ENCODE measurements at places on chromosomes 1 and 21.

GRCh38 chr1:210598135-210598652 lies 269.5 kb downstream of the HHAT start:
- no peak for DNase-seq

DNA sequence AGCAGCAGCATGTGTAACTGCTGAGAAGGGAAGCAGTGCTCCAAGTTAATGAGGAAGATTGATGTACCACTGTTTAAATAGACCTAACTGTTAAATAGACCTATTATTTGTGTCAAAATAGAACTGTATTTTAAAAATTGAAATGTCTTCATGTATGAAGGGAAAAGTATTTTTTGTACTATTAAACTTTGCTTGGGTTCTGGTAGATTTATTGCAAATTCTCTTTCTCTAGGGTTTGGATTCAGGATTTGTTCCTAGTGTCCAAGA lies 128.3 kb downstream of the OSBPL9 start:
- DNase-seq, result no peak

GRCh38 chr1:85398391-85399064 lies 66.4 kb downstream of the DDAH1 start:
- no peak for DNase-seq

- DNase-seq, result no peak
Measured at GRCh38 chr1:20590306-20590777, 1.4 kb downstream of the CDA start.

DNA sequence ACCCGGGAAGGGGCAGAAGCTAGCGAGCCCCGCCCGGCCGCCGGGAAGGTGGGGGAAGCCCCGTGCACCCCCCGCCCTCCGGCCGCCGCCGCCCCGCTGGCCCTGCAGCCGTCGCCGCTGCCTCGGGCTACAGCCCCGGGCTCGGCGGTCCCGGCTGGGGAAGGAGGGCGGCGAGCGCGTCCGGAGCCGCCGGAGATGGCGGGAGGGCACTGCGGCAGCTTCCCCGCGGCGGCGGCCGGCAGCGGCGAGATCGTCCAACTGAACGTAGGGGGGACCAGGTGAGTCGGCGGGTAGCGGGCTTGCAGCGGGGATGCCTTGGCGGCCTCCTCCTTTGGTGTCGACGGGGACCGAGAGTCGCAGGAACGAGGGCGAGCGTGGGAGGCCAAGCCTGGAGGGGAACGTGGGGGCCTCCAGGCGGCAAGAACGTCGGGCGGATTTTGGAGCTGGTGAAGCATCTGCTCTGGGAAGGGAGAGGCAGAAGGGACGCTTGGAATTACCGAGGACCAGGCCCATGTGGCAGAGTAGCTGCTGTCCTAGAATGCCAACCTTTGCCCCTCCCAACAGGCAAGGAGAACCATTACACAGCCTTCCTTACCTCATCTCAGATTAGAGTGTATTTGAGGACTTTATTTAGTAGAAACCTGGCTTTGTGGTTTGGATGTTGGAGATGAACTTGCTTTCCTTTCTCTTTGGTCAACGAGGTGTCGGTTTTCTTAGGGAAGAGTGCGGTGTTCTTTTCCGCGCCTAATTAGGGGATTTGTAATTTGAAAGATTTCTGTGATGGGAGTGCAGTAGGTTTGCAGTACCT lies 591 bp downstream of the KCTD3 start:
- DNase-seq, result peak; percentile 1

DNA sequence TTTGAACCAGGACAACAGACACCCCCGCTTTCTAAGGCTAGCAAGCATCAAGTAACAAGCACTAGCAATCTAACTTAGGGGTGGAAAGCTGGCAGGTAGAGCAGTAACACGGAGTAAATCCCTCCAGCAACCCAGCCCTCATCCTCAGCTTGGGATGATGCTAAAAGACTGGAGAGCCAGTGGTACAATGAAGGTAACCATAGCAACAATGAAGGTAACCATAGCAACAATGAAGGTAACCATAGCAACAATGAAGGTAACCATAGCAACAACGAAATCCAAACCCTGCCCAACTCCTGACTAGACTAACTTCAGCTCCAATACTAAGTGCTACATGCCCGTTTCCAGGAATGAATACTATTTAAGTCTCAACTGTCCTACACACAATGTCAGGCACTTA lies 22.2 kb upstream of the EIF4G3 start:
- DNase-seq, result no peak

GRCh38 chr21:15240848-15241247 lies 176.0 kb upstream of the NRIP1 start:
- no peak for DNase-seq

GRCh38 chr1:110700767-110701166 lies 26.0 kb upstream of the KCNA3 start:
- no peak for DNase-seq

- DNase-seq, result no peak
Measured at GRCh38 chr21:38082936-38083485, 166.8 kb upstream of the KCNJ6 start.

GRCh38 chr1:19043579-19044443 lies 87.3 kb upstream of the IFFO2 start:
- DNase-seq, result no peak

- DNase-seq, result no peak
Measured at GRCh38 chr1:192438737-192439136, 121.9 kb downstream of the RGS21 start.

DNA sequence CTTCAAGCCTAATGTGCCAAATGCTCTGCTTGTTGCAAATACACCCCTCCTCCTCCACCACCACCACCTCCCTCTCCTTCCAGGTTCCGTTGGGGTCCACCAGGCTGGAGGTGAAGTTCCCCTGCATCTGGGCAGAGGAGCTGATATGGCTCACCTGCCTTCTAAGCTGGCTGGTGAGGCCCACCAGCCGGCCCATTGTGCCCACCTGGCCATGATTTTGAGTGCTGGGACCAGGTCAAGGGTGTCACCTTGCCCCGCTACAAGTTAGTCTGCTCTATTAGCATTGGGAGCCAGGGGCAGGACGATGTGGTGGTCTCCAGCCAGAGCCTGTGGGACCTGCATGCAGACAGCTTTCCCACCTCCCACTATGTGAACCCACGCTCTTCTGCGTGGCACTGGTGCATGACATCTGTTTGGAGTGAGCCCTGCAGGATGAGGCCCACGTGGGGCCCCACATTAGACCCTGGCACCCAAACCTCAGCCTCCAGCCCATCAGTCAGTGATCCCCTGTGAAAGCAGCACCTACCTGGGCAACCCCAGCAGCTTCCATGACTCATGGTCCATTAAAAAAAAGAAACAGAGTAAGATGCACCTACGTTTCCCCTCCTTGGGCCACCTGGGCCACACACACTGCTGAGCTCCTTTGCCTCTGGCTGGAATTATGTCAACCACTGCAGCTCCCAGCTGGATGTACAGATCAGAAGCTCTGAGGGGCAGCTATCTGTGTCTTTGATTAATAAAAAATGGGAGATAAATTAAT lies 15.6 kb upstream of the CDCP2 start:
- DNase-seq, result no peak

DNA sequence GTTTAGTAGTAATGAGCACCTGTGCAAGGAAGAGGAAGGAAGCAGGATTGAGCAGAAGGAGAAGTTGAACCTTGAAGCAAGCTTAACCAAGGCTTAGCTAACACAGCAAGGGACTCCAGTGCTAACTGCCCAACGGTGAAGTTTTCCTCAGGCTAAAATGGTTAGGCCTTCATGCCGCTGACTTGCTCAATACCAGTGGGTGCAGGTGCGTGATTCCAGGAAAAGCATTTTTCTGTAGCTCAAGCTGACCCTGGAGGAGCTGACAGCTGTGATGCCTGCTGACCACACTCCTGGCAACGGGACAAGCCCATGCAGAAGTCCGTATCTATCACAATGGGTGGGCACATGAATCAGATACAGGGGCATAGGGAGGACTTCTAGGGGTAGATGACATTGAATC lies 76.5 kb upstream of the FGGY start:
- DNase-seq, result no peak

GRCh38 chr1:19035377-19036040 lies 79.0 kb upstream of the IFFO2 start:
- no peak for DNase-seq

DNA sequence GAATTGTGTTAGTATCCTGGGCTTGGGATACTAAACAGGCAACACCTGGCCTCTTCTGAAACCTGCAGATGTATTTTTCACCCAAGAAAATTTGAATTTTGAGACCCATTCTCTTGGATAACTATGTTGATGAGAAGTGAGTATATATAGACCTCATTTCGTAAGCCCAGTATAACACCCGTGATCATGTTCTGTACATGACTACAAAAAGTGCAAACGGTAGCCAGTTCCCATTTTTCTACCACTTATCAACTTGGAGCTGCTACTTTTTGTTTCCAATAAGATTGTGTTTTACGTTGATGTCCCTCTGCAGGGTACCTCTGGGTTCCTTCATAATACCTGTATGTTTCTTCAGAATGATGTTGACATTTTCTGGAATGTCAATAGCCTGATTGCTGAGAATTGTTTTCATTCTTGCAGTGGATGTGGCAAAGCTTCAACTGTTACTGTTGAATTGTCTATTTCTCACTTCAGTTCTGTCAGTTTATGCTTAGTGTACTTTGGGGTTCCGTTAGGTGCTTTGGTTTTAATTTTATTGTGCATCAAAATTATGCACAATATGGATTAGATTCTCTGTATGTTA lies 48.1 kb downstream of the ZFYVE9 start:
- no peak for DNase-seq

DNA sequence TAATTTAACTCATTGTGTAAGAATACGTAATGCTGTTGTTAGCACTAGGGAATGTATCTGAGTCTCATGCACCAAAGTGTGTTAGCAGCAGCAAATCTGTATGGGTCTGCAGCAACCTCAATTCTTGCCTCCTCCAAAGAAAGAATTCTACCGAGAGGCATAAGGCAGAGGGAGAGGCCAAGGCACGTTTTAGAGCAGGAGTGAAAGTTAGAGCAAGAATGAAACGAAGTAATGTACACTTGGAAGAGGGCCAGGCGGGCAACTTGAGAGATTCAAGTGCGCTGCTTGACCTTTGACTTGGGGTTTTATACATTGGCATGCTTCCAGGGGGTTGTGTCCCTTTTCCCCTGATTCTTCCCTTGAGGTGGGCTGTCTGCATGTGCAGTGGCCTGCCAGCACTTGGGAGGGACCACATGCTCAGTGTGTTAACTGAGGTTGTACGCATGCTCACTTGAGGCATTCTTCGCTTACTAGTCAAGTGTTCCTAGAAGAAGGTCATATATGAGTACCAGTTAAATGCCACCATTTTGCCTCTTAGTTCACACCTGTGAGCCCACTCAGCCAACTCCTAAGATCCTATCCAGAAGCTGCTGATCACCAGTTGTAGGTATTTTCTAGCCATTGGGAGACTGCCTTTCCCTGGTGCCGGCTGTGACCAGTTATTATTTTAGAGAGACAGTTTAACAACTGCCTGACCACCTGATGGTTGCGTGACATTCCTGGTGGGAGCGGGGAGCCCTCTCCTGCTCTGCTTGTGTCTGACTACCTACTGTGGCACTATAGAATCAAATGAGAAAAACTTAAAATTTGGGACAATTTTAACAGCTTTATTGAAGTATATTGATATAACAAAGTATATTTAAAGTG lies 2.7 kb upstream of the CNN3 start:
- DNase-seq, result no peak

- DNase-seq, result no peak
Measured at GRCh38 chr1:165187031-165188009, 169.2 kb downstream of the LMX1A start.

GRCh38 chr1:33372677-33373076 lies 51.8 kb upstream of the A3GALT2 start:
- DNase-seq, result no peak

DNA sequence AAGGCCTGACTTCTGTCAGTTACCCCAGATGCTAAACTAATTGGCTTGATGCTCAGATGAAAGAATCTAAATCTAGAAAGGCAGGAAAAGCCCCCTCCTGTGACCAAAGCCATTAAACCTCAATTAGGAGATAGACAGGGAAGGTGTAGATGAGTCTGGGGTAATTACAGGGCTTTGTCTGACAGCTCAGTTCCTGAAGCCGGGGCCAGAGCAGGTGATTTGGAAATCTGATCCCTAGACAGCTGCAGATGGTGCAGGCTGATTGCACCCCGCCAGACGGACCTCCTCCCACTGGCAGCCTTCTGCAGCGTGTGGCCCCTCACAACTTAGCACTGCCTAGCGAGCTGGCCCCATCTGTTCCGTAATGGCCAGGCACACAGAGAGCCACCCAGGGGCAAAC lies 395.1 kb downstream of the HLX start:
- DNase-seq, result no peak

- no peak for DNase-seq
Measured at GRCh38 chr1:209375097-209375496, 208.4 kb upstream of the CAMK1G start.

- no peak for DNase-seq
Measured at GRCh38 chr1:72637593-72637992, 355.3 kb upstream of the NEGR1 start.

DNA sequence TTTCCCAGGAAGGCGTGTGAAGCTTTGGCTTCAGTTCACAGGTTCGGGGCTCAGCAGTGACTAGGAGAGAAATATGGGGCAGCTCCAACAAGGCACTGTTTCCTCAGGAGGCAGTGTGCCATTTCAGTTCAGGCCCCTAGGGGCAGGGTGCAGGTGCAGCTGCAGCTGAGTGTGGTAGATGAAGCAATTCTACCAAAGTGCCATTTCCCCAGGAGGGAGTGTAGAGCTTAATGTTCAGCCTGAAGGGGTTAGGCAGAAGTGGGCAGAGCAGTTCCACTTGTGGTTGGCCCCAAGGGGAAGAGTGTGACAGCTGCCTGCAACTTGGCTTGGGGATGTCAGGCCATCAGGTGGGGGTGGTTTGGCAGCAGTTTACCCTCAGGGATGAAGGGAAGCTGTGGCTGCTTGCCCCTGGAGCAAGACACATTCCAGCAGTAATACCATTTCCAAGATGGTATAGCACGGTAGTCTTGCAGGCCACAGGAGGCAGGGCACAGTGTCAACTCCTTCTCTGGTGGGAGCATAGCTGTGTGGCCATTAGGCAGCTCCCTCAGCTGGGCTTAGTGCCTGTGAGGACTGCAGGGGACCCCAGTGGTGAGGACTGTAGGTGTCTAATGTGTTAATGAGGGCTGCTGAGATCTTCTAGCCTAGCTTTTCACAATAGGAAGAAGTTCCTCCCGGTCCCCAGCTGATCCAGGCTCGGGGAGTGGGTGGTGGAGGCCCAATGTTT lies 34.7 kb downstream of the RGSL1 start:
- no peak for DNase-seq

DNA sequence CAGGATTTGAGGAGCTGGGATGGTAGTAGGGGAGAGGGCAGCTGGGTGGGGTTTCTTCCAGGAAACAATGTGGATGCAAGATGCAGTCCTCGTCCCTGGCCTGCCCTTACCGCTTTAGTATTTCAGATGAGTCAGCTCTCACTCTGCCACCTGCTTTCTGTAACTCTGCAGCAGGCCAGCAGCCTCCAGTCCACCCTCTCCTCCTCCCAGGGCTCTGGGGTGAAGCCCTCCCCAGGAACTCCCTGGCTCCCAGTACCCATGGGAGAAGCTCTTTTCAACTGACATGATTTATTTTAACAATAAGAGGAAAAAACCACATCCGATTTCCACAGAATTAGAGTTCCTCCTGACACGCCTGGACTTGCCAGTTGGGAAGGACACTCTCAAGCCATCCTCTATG lies 39.0 kb upstream of the IL20 start:
- no peak for DNase-seq

GRCh38 chr1:1109743-1110142 lies 6.1 kb downstream of the C1orf159 start:
- no peak for DNase-seq
